Stimulated activated CD8-positive, alpha-beta memory T cell treated with anti-CD3 and anti-CD28 coated beads, Interleukin-15, amount 100 ng/mL, for 48 hours (primary cell): ENCODE measurements at places on chromosomes 3 and 15.

GRCh38 chr3:50243543-50243895 is 7.5 kb downstream of the GNAI2 start:
- DNase-seq: no peak

- DNase-seq: no peak
Observed at GRCh38 chr3:140731440-140732119, 53.7 kb downstream of the TRIM42 start.

GRCh38 chr15:39574427-39574826 is 6.5 kb upstream of the THBS1 start:
- DNase-seq: no peak

- DNase-seq: no peak
Observed at GRCh38 chr3:120461416-120461815, 10.6 kb upstream of the FSTL1 start.

DNA sequence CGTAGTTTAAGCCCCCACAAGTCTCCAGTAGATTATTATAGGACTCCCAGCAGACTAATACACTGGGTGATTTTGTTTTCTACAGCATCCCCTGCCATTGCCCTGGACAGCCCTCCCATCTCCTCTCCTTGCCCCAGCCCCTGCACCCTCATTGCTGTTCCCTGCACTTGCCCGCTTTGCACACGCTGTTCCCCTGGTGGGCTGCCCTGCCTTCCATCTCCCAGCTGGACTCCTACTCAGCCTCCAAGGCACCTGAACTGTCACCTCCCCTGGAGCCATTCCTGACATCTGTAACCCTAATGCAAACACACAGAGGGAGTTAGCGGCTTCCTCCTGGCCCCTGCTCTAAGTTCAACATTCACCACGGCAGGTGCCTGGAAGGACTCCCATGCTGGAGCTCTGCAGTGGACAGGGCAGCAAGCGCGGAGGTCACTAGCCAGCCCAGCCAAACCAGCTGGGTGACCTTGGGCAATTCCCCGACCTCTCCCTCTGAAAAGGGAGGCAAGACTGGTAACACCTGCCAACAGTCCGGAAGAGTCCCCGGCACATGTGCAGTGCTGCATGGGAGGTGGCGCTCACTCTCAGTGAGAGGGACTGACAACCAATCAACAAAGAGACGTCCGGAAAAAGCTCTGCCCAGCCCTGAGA is 38.8 kb upstream of the IQSEC1 start:
- DNase-seq: no peak

- DNase-seq: no peak
Observed at GRCh38 chr3:34312684-34313083, 514.3 kb downstream of the PDCD6IP start.

- DNase-seq: peak; percentile 44
Observed at GRCh38 chr15:90143166-90143655, 40.9 kb upstream of the IDH2 start.

GRCh38 chr3:154130540-154130939 is 9.3 kb downstream of the ARHGEF26 start:
- no peak for DNase-seq
